NCI-H2171 (cell line): ENCODE measurements at places on chromosomes 5 and 9.
A peak's percentile ranks its signal among the peaks of the same experiment; 100 is the strongest.

GRCh38 chr9:130981756-130982137 lies 27.2 kb upstream of the LAMC3 start:
- no peak for DNase-seq

GRCh38 chr5:54470128-54470527 lies 14.6 kb downstream of the HSPB3 start:
- no peak for DNase-seq

DNA sequence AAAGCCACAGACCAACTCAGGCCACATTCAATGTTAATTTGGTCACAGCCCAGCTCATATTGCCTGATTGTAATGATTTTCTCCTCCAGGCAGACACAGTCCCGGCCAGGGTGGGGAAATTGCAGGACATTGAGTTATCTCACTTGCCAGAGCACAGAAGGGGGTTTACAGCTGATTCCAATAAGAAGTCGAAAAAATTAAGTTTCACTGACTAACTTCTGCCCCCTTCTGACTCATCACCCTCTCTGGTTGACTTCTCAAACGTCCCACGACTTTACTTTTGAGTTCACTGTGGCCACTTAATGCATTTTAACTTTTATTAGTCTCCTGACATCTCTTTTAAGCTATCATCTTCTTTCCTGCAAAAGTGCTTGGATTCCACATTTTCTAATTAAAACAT lies 321.4 kb upstream of the WWC1 start:
- DNase-seq, result no peak

DNA sequence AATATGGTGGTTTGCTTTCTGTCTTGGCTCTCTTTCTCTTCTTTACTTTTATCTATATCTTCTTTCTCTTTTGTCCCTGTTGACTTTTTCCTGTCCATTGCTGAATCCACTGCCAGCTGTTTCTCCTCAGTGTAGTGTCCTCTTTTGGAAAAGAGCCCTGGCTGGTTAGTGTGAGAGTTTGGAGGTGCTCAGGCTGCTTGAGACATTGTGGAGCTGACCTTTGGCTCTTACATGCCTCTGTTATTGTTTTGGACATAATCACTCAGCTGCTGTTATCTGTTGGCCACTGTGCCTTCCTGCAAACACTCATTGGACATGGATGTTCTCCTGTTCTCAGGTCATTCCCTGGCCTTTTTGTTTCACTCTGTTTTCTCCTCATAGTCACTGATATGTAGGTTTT lies 295.4 kb upstream of the RIOK2 start:
- DNase-seq, result no peak

DNA sequence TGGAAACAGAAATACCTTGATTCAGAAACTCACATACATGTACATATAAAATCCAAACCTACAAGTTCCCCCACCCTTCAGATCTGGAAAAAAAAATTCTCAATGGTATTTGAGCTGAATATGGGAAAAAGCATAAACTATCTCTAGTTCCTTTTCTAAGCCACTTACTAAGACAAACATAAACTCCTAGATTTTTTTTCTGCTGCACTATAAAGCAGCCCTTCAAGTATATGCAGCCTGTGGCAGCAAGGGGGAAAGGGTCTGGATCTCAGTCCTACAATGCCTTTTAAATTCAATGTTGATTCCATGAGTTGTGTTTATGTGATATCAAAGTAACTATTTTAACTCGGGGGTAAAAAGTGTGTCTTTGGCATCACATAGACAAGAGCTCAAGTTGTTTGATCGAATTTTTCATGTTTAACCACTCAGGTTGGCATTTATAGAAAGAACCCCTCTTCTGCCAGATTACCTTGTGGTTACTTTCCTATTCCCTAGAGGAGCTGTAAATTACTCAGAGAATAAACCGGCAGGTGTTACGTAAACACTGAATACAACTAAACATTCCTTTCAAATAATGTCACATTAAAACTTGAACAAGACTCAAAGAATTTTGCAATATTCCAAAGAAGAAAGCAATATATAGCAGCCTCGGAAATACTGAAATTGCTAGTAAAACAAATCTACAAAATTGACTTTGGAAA lies 91.8 kb upstream of the FER start:
- no peak for DNase-seq

DNA sequence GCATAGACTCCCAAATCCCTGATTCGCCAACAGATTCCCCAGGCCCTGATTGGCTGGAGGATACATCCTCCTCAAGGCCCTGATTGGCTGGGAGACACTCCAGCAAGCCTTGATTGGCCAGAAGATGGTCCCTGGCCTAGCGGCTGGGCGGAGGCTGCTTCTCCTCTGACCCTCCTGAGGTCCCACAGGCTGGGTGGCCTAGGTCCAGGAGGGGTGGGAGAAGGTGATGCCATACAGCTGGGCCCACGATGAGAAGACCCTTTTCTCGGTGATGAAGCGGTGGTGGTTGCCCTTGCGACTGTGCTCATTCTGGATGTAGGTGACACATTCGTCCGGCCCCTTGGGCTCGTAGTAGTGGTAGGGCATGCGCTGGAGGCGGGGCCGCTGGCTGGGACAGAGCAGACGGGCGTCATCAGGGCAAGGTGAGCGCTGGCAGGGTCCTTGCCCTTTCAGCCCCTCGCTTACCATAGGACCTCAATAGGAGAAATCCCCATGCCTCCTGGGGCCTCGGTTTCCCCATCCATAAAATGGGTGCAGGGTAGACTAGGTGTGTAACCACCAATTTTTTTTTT lies 9.0 kb upstream of the AK1 start:
- no peak for DNase-seq

DNA sequence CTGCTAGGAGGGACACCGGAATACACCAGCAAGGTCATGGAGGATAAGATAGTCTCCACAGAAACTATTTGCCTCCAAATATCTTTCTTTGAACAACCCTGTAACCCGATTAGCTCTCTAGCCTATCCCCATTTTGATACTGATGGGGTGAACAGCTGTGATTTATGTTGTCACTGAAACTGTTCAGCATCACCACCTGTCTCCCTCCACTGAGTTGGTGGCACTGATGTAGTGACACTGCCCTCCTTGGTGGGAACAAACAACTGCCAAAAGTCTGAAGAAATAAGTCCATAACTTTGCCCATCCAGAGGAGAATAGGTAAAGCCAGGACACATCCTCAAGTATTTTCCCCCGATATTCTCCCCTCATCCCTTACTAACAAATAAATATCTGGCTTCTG lies 24.3 kb upstream of the KCNV2 start:
- DNase-seq, result peak; percentile 67

DNA sequence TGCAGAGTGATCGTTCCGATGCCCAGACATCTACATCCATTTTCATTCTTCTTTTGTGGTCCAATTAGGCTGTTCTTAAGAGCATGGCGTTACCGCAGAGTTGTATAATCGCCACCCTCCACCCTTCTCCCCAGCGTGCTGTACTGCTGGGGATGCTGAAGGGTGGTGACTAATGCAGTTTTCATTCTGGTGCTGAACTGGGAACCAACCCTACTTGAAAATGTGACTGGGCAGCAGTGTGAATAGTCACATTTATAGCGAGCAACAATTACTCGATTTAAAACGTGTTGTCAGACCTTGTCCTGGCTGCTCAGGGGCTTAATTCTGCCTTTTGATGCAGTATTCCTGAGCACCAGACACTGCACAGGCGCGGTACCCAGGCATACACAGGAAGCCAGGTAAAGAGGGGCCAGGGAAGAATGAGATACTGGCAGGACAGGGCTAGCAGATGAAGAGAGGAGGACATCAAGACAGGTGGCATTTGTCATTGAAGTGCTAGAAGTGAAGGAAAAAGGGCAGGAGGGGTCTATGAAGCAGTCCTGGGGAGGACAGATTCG lies 719 bp upstream of the ISCA1 start:
- DNase-seq, result no peak

- DNase-seq, result no peak
These were observed 33.4 kb downstream of the WDR70 start for GRCh38 chr5:37412515-37412914.

DNA sequence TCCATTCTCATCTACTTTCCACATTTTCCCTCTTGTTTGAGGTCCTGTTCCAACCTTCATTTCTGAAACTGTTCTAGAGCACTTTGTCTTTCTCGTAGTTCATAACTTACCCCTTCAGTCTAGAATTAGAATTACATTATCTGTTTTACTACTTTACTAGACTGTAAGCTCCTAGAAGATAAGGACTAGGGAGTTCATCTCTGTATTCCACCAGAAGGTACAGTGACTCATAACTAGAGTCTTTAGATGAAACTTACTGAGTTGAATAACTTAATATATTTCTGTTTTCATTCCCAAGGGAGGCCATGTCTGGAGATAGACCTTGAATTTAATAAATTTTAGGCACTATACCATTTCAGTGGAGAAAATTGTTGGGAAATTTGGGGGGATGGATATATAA lies 38.7 kb downstream of the G3BP1 start:
- no peak for DNase-seq

GRCh38 chr5:96175090-96175489 lies 213.4 kb upstream of the ELL2 start:
- DNase-seq, result no peak

- DNase-seq, result no peak
These were observed 22.6 kb downstream of the FBXO38 start for GRCh38 chr5:148406406-148406805.

GRCh38 chr9:27504259-27504658 lies 19.8 kb upstream of the IFNK start:
- no peak for DNase-seq

- no peak for DNase-seq
These were observed 527 bp downstream of the MEF2C start for GRCh38 chr5:88882276-88883038.

- DNase-seq, result no peak
These were observed 55.8 kb downstream of the SLC22A5 start for GRCh38 chr5:132425009-132425937.

DNA sequence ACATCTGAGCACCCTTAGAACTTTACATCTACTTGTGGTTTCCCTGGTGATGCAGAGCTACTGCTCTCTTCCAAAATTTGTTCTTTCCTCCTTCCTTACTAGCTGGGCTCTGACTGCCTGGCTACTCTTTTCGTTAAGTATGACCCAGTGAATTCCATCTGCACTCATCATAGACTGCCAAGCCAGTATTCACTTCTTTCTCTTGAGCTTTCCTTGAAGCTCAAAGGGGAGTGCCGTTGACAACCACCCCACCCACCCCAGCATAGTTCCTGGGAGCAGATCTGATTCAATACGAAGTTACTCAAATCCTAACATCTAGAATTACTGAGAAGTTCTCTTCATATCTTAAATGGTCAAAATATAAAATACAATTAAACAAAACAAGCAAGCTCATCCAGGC lies 190.5 kb downstream of the ADAMTS12 start:
- no peak for DNase-seq

- no peak for DNase-seq
These were observed 28.8 kb downstream of the LPCAT1 start for GRCh38 chr5:1494780-1495524.

- DNase-seq, result no peak
These were observed 61.7 kb downstream of the MRPL36 start for GRCh38 chr5:1737790-1738405.

- no peak for DNase-seq
These were observed 76.8 kb downstream of the TMEM167A start for GRCh38 chr5:83000428-83000827.

DNA sequence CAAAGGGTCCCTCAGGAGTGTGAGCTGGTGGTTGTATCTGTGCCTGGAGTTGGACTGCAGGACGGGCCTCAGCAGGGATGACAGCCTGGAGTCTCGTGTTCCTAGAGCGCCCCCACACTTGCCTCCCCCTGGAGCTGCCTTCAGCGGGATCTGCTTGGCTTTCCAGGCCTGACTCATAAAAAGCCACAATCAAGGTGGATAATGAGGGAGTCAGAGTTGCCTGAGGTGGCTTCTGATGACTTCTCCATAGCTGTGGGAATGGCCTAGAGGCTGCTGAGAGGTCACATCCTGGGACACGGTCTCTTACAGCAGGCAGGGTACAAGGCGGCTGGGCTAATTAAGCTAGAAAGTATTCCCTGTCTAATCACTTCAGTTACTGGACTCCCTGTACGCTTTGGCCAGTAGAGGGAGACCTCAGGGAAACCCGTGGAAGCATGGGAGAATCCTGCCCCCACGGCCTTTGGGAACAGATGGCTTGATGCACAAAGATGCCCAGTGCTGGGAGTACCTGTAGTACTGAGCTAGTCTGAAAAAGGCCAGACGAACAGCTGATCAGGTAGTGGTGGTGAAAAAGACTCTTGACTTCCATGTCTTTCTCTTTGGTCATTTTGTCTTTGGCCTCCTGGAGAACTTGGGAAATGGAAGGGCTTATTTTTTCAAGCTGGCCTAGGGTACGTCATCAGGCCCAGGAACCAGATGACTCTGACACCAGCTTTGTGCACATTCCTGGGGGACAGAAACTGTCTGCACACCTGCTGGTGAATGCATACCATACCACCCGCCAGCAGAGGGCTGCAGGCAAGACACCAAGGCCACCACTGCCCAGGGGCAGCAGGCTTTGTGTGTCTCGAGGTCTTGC lies 16.1 kb upstream of the FRRS1L start:
- peak; percentile 50 for DNase-seq

- DNase-seq, result no peak
These were observed 105.3 kb downstream of the UBAP2 start for GRCh38 chr9:33943389-33943788.

DNA sequence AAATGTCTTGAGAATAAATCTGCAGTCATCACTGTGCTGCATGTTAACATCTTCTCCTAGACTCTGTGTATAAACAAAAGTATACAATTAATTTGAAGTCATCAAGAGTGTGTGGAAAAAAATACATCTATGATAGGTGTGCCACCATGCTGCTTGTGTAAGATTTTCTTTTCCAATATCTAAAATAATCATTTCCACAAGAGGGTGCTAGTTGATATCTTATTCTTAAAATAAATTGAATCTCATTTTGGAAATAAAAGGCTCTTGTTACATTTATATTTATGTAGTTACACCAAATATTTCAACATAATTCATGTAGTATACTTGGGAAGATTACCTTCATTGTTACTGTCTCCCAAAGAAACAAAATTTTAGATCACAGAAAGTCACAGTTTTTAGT lies 14.1 kb upstream of the MOCS2 start:
- no peak for DNase-seq
